Astrocyte (in vitro differentiated cells and primary cell): ENCODE measurements at places on chromosomes 11 and 22. TPM values are rescaled to one million over a fixed set of nuclear protein-coding genes. Genes with fewer than 3 reads are reported as not detected.

- DNase-seq = no peak
These were observed 890.5 kb downstream of the BRD1 start for GRCh38 chr22:48937032-48937639.

- no peak for DNase-seq
These were observed 1.5 kb downstream of the IL17RA start for GRCh38 chr22:17086296-17086695.

BDNF gene
- total RNA-seq = 24.4 and 27.2 TPM in 2 replicates

- no peak for DNase-seq
These were observed 15.6 kb upstream of the ARHGEF17 start for GRCh38 chr11:73292525-73292894.

DNA sequence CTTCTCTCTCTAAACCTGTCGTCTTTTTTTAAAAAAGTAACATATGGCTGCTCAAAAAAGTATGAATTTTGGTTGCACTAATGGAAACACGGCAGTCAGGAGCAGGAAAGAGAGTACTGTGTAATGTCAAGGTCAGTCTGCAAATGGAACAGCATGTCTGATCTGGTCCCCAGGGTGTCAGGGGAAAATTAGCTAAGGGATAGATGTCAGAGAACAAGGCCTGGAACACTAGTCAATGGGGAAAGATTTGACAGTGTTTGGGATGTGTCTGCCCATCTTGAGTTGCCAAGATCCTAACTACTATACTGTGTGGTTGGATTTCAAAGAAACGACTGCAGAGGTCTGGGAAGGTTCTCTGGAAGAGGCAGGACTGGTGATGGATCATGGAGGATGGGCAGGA is 65.7 kb upstream of the PHOX2A start:
- DNase-seq = no peak

KCNK4 gene
- total RNA-seq = 0.52 TPM in 1 of 2 replicates, not detected in the other

ZNF215 gene
- 2.1 and 2.9 TPM in 2 replicates for total RNA-seq

VPS11 gene
- 22.4 and 24.0 TPM in 2 replicates for total RNA-seq

BLID gene
- total RNA-seq = 1.1 and 1.2 TPM in 2 replicates

- DNase-seq = no peak
These were observed 3.2 kb upstream of the SYT8 start for GRCh38 chr11:1831338-1832210.

DNA sequence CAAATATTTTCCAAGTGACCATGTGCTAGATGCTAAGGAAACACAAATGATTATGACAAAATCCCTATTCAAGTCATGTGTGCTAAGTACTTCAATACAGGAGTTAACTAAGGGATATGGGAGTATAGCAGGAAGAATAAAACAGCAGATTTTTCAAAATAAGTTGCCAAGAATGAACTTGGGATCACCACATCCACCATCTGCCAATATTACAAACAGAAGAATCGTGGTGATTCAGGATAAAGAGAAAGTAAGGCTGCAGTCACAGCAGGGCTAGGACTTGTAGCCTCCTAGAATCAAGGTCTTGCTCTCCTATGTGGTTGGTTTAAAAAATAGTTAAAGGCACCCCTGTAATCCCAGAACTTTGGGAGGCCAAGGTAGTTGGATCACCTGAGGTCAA is 34.3 kb downstream of the MRTFA start:
- DNase-seq = peak; percentile 48

GRCh38 chr22:40637183-40638150 is 948 bp upstream of the MRTFA start:
- DNase-seq = no peak

GRCh38 chr22:28016781-28017557 is 97.9 kb upstream of the PITPNB start:
- DNase-seq = no peak

DNA sequence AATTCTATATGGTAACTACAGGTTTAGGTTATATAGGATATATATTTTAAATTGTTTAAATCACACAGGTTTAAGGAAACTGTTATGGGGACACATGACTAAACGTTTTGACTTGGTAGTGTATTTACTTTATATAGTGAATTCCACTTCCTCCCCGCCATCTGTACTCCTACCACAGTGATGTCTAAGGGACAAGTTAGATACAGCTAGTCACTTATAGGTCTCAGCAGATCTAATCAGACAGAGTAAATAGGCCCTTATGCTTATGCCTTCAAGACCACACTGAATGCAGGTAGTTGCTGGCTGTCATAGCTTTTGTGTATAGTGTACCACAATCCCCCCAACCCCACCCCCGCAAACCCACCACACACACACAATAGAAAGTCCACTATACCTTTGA is 8.2 kb downstream of the SESN3 start:
- DNase-seq = no peak

GRCh38 chr11:125202362-125202880 is 37.9 kb downstream of the PKNOX2 start:
- DNase-seq = no peak

DNA sequence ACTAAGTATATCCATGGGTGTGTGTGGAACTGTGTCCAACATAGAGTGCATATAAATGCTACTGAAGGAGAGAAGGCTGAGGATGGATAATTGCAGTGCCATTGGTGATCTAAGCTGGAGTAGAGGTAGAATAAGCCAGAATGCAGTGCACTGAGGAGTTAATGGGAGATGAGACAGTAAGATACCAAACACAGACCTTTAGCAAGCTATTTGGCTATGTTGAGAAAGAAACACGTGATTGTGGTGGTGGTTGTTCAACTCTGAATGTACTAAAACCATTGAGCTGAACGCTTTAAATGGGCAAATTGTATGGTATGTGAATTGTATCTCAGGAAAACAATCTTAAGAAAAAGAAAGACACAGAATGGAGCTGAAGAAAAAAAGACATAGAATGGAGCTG is 22.8 kb downstream of the JAML start:
- DNase-seq = no peak

GRCh38 chr11:94150704-94151685 is 22.4 kb downstream of the PANX1 start:
- no peak for DNase-seq

GRCh38 chr11:2742201-2742600 is 42.4 kb upstream of the KCNQ1OT1 start:
- no peak for DNase-seq

DNA sequence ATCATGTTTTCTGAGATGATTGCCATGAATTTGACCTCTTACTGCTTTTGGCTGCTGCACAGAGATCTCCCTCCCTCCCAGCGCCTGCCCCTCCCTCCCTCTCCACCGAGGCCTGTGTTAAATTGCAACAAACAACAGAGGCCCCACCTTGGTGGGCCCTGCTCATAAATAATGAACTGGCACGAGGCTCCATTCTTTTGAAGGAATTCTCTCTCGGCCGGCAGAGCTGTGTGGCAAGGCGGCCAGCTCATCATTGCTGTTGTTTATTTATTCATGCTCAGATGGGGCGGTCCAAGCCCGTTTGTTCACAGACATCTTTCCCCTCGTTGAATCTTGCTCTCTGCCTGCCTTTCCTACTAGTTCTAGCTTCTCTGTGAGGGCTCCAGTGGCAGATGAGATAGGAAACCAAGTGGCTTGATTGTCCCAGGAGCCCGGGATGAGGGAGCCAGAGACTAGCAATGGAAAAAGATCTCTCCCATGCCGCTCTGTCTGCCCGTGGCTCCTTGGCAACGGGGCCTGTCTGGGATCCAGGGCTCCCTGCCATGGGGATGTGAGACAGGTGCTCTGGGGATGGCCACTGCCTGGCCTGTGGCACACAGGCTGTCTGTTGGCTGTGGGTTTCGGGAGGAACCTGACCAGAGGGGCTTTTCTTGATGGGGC is 192.6 kb downstream of the DSCAML1 start:
- DNase-seq = no peak

- DNase-seq = no peak
These were observed 18.6 kb upstream of the SCGB1A1 start for GRCh38 chr11:62400281-62400680.

DNA sequence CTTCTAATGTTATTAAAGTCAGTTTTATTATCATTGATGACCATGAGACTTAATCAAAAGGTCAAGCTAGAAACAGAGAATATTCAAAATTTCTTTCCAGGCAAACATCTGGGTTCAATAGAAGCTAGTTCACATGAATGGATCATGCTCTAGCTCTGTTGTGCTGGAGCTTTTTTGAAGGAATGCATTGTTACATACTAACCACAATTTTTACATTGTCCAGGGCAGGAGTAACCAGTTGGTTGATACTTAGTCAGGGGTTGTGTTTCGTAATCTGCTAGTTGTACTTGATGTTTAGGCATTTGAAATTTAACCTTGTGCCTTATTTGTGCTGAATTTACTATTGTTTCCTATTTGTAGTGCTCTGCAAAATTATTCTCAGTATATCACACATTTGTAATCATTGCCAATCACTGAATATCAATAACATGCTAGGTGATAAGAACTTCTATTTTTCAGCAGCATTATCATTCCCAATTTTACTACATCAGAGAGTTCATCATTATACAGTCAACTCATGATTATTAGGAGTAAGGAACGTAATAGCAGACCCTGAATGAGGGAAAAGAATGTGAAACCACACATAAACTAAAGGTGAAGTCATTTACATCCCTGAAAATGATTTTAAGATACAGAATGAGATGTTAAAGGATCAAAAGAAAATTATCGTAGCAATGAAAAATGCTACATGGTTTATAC is 23.2 kb downstream of the NF2 start:
- peak; percentile 93 for DNase-seq

DNA sequence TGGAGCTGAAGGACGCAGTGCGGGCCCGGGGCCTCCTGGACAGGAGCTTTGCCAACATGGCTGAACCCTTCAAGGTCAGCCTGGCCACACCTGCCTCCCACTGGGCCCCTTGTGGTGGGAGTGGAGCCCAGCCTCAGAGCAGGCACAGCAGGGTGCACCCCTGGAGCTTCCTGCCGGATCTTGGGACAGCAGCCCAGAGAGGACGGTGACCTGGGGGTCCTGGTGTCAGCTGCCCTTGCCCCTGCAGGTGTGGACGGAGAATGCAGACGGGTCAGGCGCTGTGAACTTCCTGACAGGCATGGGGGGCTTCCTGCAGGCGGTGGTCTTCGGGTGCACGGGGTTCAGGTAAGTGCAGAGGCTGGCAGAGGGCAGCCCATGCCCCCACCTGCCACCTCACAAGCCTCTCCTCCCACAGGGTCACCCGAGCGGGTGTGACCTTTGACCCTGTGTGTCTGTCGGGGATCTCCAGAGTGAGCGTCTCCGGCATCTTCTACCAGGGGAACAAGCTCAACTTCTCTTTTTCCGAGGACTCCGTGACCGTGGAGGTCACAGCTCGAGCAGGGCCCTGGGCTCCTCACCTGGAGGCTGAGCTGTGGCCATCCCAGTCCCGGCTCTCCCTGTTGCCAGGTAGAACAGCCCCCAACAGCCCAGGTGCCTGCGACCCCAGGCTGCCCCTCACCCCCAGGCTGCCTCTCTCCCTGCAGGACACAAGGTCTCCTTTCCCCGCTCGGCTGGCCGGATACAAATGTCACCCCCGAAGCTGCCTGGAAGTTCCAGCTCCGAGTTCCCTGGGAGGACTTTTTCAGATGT is 5.1 kb downstream of the PGGHG start:
- no peak for DNase-seq

DNA sequence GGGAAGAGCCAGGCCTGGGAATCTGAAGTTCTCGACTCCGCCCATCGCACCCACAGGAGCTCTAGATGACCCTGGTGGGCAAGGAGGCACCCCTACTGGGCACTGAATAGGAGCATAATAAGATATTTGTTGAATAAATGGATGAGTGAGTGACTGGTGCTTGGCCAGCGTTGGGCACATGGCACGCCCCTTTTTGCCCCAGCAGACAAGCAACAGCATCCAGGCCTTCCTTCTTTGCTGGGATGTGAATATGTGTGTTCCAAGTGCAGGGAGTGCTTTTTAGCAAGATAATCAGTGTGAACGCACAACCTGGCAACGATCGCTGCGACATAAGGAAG is 443 bp upstream of the CELF1 start:
- DNase-seq = no peak

GRCh38 chr11:118878163-118878563 is 5.5 kb upstream of the CXCR5 start:
- DNase-seq = no peak

MRGPRE gene
- not detected in 2 replicates for total RNA-seq

GRCh38 chr11:118098996-118099837 is 12.5 kb upstream of the SMIM35 start:
- DNase-seq = no peak

RPL27A gene
- total RNA-seq = 573 and 682 TPM in 2 replicates

GRCh38 chr22:29346659-29347058 is 31.2 kb upstream of the RASL10A start:
- no peak for DNase-seq

LRRC10B gene
- 0.09 and 0.12 TPM in 2 replicates for total RNA-seq

PIWIL4 gene
- total RNA-seq = 0.59 and 0.75 TPM in 2 replicates

PPARA gene
- total RNA-seq = 8.4 and 9.6 TPM in 2 replicates

DNA sequence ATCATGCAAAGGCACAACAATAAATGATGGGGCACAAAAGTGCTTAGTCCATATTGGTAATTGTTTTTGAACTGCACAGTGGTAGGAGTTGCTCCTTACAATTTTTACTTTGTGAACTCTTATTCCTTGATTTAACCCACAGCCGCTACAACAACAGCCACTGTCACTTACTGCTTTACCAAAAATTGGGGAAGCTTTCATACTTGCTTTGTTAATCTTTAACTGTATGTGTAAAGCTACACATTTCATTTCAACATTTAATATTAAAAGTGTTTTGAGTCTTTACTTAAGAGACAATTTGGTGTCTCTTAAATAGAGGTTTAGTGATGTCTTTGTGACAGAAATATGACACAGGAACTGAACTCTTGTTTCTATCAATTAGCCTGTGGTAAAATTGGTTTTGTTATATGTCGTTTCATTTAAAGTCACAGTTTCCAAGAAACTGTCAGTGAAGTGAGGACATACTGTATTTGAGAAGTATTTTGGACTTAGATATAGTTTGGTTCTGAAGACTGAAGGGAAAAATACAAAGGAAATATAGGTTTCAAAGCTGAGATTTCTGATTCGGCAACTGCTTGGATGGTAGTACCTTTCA is 6.5 kb upstream of the IL18BP start:
- DNase-seq = no peak

SCGB2A2 gene
- not detected in 2 replicates for total RNA-seq

MMP7 gene
- 2.6 and 8.4 TPM in 2 replicates for total RNA-seq

DNA sequence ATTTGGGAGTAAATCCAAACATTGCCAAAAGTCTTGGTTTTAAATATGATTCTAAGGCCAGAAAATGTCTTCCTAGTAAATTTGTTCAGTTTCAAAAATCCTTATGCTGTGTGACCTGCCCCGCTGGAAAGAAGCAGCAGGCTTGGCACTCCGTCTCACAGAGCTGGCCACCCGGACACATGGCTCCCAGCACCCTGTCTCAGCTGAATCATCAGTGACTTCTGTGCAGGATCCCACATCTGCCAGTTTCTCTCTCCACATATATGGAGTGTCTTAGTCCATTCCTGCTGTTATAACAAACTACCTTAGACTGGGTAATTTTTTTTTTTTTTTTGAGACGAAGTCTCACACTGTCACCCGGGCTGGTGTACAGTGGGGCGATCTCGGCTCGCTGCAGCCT is 356.7 kb downstream of the TBC1D22A start:
- DNase-seq = no peak

DNA sequence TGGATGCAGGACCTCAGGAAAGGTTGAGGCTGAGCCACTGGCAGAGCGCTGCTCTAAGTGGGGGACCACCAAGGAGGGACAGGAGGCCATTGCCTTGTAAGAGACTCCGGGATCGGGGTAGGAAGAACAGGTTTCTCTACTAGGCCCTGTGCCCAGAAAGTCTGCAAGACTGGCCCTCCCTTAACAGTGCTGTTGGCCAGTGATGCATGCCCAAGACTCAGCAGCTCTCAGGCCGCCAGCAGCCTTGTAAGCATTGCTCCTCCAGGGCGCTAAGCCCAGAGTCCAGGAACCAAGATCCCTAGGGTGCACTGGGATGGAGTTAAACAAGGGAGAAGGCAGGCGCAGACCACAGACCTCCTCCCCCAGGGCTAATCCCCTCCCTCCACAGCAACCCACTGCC is 39.3 kb upstream of the PANX1 start:
- no peak for DNase-seq
